Activated T-cell treated with anti-CD3 and anti-CD28 coated beads, Interleukin-2, amount 50 U/mL, for 1 hour (primary cell): ENCODE measurements at places on chromosomes 5 and 9.
A peak's percentile ranks its signal among the peaks of the same experiment; 100 is the strongest.

DNA sequence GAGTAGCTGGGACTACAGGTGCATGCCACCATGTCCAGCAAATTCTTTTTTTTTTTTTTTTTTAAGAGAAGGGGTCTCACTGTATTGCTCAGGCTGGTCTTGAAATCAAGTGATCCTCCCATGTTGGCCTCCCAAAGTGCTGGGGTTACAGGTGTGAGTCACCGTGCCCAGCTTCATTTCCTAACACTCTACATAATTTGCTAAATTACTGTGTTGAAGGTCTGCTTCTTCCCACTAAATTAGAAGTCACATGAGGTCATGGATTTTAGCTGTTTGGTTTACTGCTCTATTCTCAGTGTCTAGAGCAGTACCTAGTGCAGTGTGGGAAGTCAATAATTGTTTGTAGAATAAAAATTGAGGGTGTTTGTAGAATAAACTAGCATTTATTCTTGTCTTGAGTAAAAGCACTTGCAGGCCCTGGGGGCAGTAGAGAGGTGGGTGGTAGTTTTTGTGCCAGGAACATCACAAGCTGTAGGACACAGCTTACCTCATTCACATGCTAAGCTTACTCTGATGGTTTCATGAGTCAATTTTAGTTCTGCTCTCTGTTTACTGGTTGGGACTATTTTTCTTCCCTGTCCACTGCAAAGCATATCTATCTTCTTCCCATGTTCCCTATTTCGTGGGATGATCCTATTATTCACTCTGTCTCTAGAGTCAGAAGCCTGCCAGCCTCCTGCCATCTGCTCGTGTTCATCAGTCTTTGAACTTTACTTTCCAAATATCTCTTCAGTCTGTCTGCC, 7.0 kb downstream of the TEX48 start:
- no peak for DNase-seq

DNA sequence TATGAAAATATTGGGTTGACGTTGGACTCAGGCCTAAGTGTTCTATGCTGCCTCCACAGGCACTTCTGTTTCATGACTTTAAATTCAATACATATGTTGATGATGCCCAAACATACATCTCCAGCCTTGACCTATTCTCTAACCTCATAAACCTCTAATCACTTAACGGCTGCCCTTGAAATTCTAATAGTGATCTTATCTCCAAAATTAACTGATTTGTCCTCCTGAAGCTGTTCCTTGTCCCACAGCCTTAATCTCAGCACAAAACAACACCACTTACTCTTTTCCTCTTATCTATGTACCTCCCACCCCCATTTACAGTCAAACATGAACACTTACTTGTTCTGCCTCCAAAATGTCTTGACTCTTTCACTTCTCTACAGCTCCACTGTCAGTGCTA, 43.3 kb downstream of the FGF10 start:
- DNase-seq, result no peak

DNA sequence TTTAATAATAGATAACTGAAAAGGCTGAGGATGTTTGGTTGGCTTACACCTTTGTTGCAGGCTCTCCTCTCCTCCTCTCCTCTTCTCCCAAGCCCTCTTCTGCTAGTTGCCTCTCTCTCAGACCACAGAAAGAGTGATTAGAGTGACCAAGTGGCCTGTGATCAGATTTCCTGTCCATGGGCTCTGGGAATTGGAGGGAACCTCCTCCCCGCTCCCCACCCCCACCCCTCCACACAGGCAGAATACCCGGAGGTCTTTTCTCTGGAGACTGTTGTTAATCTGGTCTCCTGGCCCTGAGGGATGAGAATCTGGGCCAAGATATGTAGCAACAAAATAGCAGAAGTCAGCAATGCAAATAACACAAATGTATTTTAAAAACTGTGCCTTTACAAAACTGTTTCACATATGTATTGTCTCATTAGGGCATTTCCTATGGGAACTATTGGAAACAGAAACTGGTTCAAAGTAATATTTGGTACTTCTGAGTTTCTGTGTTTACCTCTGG, 361.3 kb downstream of the NR2F1-AS1 start:
- no peak for DNase-seq

DNA sequence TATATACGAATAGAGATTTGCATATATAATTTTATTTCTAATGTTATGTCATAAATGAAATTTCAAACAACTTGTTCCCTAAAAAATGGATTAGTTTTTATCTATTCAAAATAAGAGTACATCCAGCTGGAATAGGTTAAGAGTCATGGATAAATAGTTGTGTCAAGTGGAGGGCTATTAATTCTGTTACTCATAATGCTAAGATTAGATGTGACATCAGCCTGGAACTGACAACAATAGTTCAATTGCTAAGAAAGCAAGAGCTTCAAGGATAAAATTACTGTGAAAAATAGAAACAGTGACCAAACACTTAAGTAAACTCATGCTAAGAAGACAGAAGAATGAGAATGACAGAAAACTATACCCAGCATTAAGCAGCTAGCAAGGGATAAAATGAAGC, 92.2 kb upstream of the CDH9 start:
- no peak for DNase-seq

- DNase-seq, result no peak
These were observed 70.1 kb downstream of the PIP5K1B start for GRCh38 chr9:68775003-68775730.

- no peak for DNase-seq
These were observed 12.2 kb upstream of the CSNK1A1 start for GRCh38 chr5:149563466-149563865.

GRCh38 chr5:139710319-139711066, 62.3 kb downstream of the CXXC5 start:
- peak; percentile 79 for DNase-seq

DNA sequence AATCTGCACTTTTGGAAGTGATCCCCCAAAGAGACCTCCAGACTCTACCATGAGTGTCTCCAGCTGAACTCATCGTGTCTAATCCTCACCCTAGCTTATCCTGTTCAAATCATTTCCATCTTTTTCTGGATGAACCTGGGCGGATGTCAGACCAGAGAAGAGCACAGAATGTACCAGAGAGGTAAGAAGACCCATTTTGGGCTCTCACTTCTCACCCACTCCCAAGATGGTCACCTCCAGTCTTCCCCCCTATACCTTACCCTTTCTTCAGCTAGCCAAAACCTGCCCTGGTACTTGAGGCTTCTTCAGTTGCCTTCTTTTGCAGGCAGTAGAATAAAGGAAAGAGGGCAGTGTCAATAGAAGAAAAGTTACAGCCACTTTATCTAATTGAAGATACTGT, 27.9 kb upstream of the ANXA2R start:
- no peak for DNase-seq

- DNase-seq, result no peak
These were observed 883.1 kb downstream of the CDH18 start for GRCh38 chr5:19104948-19105347.
